ENCODE measurements at places on chromosomes 1 and 21. TPM values are rescaled to one million over a fixed set of nuclear protein-coding genes. Genes with fewer than 3 reads are reported as not detected.

The DMRTA2 gene
- polyA plus RNA-seq: not detected

GRCh38 chr21:45552696-45553391 is 10.6 kb upstream of the SLC19A1 start:
- DNase-seq: no peak

The ZZZ3 gene
- polyA plus RNA-seq: 6.5 TPM

The RRAGC gene
- 16.6 TPM for polyA plus RNA-seq

The MANEAL gene
- polyA plus RNA-seq: 0.66 TPM

GRCh38 chr1:151267760-151268159 is 13.2 kb downstream of the PSMD4 start:
- DNase-seq: no peak

All from heart right ventricle (tissue), 16 donors.